ENCODE measurements at places on chromosomes 6 and 20.

- no peak for DNase-seq
These were observed 31.4 kb downstream of the TMEM181 start for GRCh38 chr6:158591134-158591809.

GRCh38 chr6:157670466-157671186 is 152.4 kb upstream of the SNX9 start:
- no peak for DNase-seq

DNA sequence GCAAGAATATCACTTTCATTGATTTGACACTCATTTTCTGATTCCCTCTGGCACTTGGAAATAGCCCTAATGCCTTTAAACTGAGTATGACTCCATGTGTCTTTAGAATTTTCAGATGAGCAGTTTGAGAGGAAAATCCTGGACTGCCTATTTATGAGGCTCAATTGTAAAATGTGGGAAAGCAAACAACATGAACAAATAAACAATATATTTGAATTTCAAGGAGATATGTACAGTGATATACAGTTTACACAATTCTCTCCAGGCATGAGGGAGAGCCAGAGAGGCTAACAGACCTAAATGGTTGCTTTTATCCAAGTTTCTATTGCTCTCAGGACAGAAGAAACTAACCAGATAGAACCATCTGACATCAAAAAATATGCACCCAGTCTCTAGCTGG is 748.2 kb upstream of the NRSN1 start:
- no peak for DNase-seq

DNA sequence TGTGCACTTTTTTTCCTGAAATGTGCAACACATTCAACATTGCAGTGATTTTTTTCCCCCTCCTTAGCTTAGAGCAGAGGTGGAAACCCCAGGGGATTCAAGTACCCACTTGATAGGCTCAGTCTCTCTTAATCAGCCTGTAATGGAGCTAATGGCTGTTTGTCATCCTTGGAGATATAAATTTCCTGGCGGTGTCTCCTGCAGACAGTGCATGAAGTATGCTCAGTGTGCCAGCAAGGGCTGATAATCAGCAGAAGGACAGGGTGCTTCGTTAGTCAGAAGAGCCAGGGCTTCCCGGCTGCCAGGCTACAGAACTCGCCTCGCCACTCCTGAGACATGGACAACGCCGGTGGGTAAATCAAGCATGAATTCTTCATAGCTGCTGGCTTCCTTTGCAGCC is 69.8 kb upstream of the PHACTR2 start:
- no peak for DNase-seq

- no peak for DNase-seq
These were observed 19.6 kb downstream of the SERPINB6 start for GRCh38 chr6:2951728-2952127.

DNA sequence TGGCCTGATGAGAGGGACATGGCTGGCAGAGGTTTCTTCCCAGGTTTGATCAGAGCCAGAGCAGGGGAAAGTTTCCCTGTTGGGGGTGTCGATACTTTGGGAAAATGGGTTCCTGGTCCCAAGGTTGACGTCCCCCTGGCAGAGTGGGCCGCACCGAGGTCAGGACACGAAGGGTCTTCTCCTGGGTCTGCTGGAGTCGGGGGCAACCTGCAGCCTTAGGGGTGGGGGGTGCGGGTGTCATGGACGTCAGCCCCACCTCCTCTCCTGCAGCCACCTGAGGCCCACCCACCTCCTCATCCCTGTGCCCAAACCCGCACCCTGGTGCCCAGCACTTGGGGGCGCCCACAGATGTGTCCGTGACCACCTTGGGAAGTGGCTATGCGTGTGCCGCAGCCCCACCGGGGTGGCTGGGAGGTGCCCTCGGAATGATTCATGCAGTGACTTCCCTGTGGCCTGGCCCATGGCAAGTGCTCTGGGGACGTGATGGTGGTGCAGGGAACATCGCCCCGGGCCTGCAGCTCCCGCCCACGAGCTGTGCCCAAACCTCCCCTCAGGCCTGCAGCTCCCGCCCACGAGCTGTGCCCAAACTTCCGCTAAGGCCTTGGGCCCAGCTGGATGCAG is 64.9 kb downstream of the YTHDF1 start:
- no peak for DNase-seq

GRCh38 chr20:17762243-17762872 is 62.6 kb downstream of the BANF2 start:
- no peak for DNase-seq

GRCh38 chr6:100336876-100337275 is 127.8 kb downstream of the SIM1 start:
- DNase-seq: no peak

GRCh38 chr20:56974499-56975250 is 291.8 kb downstream of the BMP7 start:
- DNase-seq: peak; percentile 56

- DNase-seq: no peak
These were observed 2.7 kb downstream of the NEU1 start for GRCh38 chr6:31859923-31860322.

GRCh38 chr6:110589865-110590513 is 113.6 kb upstream of the SLC22A16 start:
- DNase-seq: no peak

GRCh38 chr20:45722047-45722446 is at the start of gene SPINT4:
TSS of gene SPINT4 (plus strand) at chr20:45722347. CDS start at chr20:45722368, 21 bp downstream.
- DNase-seq: no peak

GRCh38 chr6:152093711-152094110 is 286.2 kb downstream of the ESR1 start:
- no peak for DNase-seq

DNA sequence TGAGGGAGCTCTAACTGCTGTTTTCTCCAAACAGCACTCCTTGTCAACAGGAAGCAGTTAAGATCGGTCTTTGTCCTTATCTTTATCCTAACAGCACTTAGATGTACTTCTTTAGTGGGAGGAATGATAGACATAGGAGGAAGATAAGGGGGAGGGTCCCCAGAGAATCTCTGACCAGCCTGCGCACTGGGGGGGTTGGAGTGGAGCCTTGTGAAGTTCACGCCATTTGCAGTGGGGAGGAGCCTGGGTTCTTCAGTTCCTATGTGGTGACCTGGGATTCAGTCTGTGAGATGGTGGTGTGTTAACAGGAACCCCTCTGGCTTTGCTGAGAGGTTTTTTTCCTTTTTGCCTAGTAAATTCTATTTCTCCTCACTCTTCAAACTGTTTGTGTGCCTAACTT is 18.1 kb upstream of the ASCC3 start:
- DNase-seq: no peak
